ENCODE measurements at places on chromosomes 1 and 21. TPM values are rescaled to one million over a fixed set of nuclear protein-coding genes. Genes with fewer than 3 reads are reported as not detected.

TRPM2 gene
- total RNA-seq: 13.8 TPM

VSIG8 gene
- not detected for total RNA-seq

OPTC gene
- total RNA-seq: not detected

ABCG1 gene
- total RNA-seq: 19.5 TPM

NKAIN1 gene
- total RNA-seq: 0.14 TPM

REG4 gene
- 0.49 TPM for total RNA-seq

Data from mucosa of gallbladder (tissue), 1 donor.